ENCODE measurements at places on chromosomes 11 and 22. TPM values are rescaled to one million over a fixed set of nuclear protein-coding genes. Genes with fewer than 3 reads are reported as not detected.

GRCh38 chr11:21421711-21422329, 752.4 kb downstream of the NELL1 start:
- no peak for DNase-seq

The C11orf65 gene
- total RNA-seq = 0.25 TPM

The ISX gene
- not detected for total RNA-seq

DNA sequence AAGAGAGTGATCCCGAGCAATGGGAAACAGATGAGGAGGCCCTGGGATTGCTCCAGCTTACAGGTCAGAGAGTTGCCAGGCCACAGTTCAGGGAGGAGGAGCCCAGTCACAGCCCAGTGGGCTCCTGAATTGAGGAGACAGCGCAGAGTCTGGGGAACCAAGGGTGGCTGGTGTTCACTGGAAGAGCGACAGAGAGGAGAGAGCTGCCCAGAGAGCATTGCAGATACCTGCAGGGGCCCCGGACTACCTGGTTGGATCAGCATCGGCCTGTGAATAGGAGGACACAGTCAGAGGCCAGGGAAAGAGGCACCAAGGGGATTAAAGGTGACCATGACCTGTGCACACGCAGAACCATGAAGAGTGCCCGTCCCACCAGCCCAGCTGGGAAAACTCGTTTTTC, 648.6 kb downstream of the TBC1D22A start:
- DNase-seq = no peak

- DNase-seq = no peak
These were observed 3.5 kb upstream of the PDGFB start for GRCh38 chr22:39248254-39248653.

- DNase-seq = no peak
These were observed 520.2 kb downstream of the METTL15 start for GRCh38 chr11:28628412-28628811.

- no peak for DNase-seq
These were observed 34.6 kb downstream of the DKK3 start for GRCh38 chr11:11973866-11974265.

DNA sequence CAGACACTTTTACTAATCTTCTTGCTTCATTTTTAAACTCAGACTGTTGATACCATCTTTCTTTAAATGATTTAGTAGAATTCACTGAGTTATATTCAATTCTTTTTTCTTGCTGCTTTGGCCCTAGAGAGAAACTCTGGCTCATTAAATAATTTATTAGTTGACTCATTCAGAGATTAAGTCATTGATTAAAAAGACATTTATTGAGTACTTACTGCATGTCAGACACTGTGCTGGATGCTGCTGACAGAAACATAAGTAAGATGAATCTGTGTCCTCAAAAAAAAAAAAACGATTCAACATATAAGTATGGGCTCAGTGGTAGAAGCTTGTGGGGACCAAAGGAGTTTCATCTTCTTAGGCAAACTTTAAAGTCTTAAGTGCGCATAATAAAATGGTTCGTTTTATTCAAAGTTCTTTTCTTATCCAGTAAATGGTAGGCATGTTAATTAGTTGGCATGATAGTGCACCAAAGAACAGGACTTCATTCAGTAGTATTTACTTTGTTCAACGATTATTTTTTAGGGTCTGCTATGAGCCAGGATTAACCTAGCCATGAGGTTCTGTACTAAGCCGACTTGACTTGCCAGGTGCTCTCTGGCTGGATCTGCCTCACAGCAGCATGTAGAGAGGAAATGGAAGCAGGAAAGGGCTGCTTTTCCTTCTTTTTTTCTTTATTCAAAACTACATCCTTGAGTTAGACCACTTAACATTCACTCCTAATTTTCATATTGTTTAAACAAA, 281.0 kb upstream of the CTSC start:
- no peak for DNase-seq

Measured in kidney epithelial cell (primary cell).